ENCODE measurements at places on chromosomes 4 and X. TPM values are rescaled to one million over a fixed set of nuclear protein-coding genes. Genes with fewer than 3 reads are reported as not detected.

DNA sequence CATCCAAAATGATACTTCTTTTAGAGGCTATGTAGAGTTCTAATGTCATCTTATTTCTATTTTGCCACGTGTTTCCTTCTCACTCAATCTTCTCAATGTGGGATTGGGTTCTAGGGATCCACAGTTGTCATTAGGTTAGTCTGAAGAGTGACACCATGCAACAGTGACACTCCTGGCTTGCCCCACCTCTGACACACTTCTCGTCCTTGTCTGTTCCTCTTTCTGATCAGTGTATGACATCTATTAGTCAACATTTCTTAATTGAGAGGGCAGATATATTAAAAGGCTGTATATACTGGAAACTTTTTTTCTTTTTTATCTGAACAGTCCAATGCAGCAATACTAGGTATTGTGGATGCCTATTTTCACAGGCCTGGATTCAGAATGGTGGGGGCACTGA, 67.6 kb upstream of the GYPA start:
- H3K27me3 ChIP-seq, result peaks cover 2% of the 10 kb centered on the region
- no peaks in the 10 kb centered on the region for H3K36me3 ChIP-seq
- no peak overlapping the region for H3K27ac ChIP-seq
- no peak for DNase-seq
- H3K4me1 ChIP-seq, result no peaks in the 10 kb centered on the region

- peak within 1 kb of the TSS; percentile 81 for H3K4me3 ChIP-seq
- H3K27me3 ChIP-seq, result peaks cover 7% of the 10 kb centered on the region
- peak; percentile 43 for DNase-seq
- H3K4me1 ChIP-seq, result peaks cover 3% of the 10 kb centered on the region
Observed at GRCh38 chrX:132488819-132489577, at the start of gene MBNL3. Gene MBNL3, minus strand, starts transcription at chrX:132489038. Its CDS starts 49,427 bp downstream, at chrX:132439611.

DNA sequence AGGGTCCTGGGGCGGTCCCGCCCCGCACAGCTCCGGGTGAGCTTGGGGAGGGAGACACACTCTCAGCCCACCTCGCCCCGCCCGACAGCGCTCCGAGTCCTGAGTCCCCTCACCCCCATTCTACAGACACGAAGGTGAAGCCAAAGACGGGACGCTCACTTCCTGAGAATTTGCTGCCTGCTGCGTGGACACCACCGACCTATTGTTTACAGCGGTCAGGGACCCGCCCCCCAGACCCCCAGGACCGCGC, 796 bp upstream of the ZNF141 start:
- H3K4me1 ChIP-seq, result peaks cover 3% of the 10 kb centered on the region
- H3K36me3 ChIP-seq, result no peaks in the 10 kb centered on the region
- H3K27me3 ChIP-seq, result no peaks in the 10 kb centered on the region
- peak overlapping the region; percentile 78 for H3K4me3 ChIP-seq
- H3K27ac ChIP-seq, result no peak overlapping the region
- no peak for DNase-seq

- H3K36me3 ChIP-seq, result no peaks in the 10 kb centered on the region
- no peak for DNase-seq
- no peaks in the 10 kb centered on the region for H3K4me1 ChIP-seq
- H3K27ac ChIP-seq, result no peak overlapping the region
- H3K4me3 ChIP-seq, result no peak overlapping the region
- H3K27me3 ChIP-seq, result no peaks in the 10 kb centered on the region
Observed at GRCh38 chrX:138082896-138083295, 517.0 kb downstream of the ZIC3 start.

DNA sequence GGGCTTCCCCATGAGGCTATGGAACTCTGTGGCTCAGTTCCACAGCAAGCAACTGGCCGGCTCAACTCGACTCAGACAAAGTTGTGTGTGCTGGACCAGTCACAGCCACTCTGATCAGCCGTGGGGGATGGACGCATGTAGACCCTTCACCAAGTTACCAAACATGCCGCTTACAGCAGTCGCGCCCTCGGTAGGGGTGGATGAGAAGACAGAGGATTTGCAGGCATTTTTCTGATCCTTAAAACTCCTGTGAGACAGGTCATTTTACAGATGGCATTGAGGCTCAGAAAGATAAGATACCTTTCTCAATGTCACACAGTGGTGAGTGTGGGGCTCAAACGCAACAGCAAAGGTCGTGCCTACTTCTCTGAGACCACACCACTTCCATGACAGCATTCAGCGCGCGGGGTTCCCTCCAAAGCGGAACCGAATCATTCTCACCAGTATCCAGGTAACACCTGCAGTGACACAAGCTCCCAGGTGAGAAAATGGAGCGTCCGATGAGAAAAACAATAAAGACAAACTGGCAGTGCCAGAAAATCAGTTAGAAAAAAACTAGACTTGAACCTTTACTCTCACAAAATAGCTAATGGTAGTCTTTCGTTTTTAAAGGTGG, 83.6 kb downstream of the RELL1 start:
- H3K4me1 ChIP-seq, result peaks cover 13% of the 10 kb centered on the region
- H3K36me3 ChIP-seq, result no peaks in the 10 kb centered on the region
- H3K4me3 ChIP-seq, result no peak overlapping the region
- DNase-seq, result no peak
- no peak overlapping the region for H3K27ac ChIP-seq
- no peaks in the 10 kb centered on the region for H3K27me3 ChIP-seq

GRCh38 chrX:3651277-3651676, 62.2 kb downstream of the PRKX start:
- peaks cover 3% of the 10 kb centered on the region for H3K36me3 ChIP-seq
- peak; percentile 46 for DNase-seq
- no peaks in the 10 kb centered on the region for H3K27me3 ChIP-seq
- no peak overlapping the region for H3K4me3 ChIP-seq
- peaks cover 4% of the 10 kb centered on the region for H3K4me1 ChIP-seq

GRCh38 chr4:1174941-1175634, 2.7 kb upstream of the SPON2 start:
- H3K27me3 ChIP-seq, result peaks cover 38% of the 10 kb centered on the region
- H3K36me3 ChIP-seq, result no peaks in the 10 kb centered on the region
- no peaks in the 10 kb centered on the region for H3K4me1 ChIP-seq
- no peak overlapping the region for H3K4me3 ChIP-seq

The HDX gene
- 2.3 TPM for polyA plus RNA-seq

The FGFBP1 gene
- polyA plus RNA-seq, result not detected

The ATP2B3 gene
- polyA plus RNA-seq, result 0.02 TPM

The DGKK gene
- polyA plus RNA-seq, result not detected

The KLKB1 gene
- polyA plus RNA-seq, result not detected

The AKAP4 gene
- polyA plus RNA-seq, result not detected
